Activated T-cell treated with anti-CD3 and anti-CD28 coated beads, Interleukin-2, amount 50 U/mL, for 4 hours (primary cell): ENCODE measurements at places on chromosomes 12 and 14.

DNA sequence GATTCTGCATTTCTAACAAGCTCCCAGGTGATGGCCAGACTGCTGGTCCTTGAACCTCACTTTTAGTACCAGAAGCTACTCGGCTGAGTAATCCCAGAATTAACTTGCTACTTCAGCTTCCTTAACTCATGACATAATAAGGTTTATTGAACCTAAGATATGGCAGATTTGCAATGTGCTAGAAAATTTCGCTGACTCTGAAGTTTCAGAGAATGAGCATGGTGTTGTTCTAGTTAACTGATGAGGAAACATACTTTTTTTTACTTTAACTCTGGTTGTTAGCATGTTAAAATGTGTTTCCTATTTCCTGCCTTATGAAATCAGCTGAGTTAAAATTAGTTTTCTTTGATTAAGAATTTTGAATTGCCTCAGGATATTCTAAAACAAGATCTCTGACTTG lies 23.1 kb upstream of the COX16 start:
- DNase-seq = no peak

DNA sequence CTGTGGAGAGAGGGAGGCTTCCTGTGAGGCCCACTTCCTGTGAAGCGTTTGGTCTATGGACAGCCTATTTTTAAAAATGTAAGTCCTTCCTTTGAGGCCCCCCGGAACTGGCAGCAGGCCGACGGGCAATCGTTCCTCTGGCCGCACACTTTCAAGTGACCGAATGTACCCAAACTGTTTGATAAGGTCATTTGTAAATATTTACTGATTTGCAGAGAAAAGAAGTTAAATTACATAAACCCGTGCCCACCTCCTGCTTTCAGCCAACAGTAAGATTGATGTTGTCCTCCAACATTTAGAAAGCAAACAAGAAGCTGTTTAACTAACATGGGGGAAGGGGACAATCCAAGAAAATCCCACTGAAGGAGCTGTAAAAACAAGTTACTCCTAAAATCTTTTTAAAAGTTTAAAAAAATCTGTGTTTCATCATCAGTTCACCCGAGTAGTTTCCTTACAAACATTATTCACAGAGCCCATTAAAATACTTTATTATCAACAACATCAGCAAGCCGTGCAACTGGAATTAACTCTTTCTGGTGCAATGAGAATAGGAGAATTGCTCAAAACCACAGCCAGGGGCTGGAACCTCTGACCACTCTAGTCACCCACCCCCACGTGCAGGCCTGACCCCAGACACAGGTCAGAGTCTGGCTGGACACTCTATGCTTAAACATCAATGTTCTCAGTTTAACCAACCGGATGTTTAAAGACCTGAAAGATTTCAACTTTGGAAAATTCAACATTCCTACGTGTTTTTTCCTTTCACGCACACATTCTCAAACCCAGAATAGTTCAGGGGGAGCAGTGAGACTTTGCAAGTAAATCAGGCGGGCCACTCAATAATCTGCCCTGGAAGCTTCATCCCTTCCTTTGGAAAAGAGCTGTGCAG lies 65.3 kb downstream of the FOXN3 start:
- DNase-seq = no peak

DNA sequence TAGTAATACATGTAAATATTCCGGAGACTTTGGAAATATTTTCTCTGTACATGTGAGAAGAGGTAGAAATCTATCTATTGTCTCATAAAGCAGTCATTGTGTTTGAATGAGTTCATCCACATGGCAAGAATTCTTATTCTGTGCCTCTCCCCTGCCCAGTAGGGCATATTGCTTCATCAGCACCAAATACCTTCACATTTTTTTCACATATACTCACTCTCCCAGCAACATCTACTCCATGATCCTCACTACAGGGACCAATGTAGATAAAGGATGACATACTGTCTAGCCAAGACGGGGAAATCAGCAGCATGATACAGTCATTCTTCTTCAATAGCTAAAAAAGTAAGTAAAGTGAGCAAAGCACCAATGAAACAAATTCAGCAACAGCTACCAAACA lies 1.3 kb upstream of the TAS2R14 start:
- no peak for DNase-seq

GRCh38 chr12:119704065-119704747 lies 36.3 kb downstream of the PRKAB1 start:
- no peak for DNase-seq

GRCh38 chr12:48349471-48349870 lies 1.2 kb downstream of the ZNF641 start:
- DNase-seq = no peak

- DNase-seq = no peak
Measured at GRCh38 chr12:105477873-105478272, 147.4 kb downstream of the C12orf75 start.
